ENCODE measurements at places on chromosomes 12 and 14. TPM values are rescaled to one million over a fixed set of nuclear protein-coding genes. Genes with fewer than 3 reads are reported as not detected.

Gene TSHR
- total RNA-seq, result 1.7 TPM

Gene SLCO1C1
- total RNA-seq, result 0.22 TPM

Gene NDRG2
- total RNA-seq, result 125 TPM

Gene LRRIQ1
- not detected for total RNA-seq

Gene FAM186B
- total RNA-seq, result 0.66 TPM

Gene C1RL
- total RNA-seq, result 106 TPM

Gene PRB2
- not detected for total RNA-seq

Gene LMNTD1
- not detected for total RNA-seq

Gene NKX2-8
- not detected for total RNA-seq

Gene PLBD1
- 24.2 TPM for total RNA-seq

Gene ATL1
- total RNA-seq, result 2.4 TPM

Gene PLA2G1B
- total RNA-seq, result not detected

Gene CNTN1
- 0.98 TPM for total RNA-seq

Gene SUSD6
- total RNA-seq, result 52.4 TPM

Gene CMA1
- total RNA-seq, result 2.2 TPM

Data from subcutaneous adipose tissue (tissue), 4 donors.